ENCODE measurements at places on chromosomes 2 and 18. TPM values are rescaled to one million over a fixed set of nuclear protein-coding genes. Genes with fewer than 3 reads are reported as not detected.

DNA sequence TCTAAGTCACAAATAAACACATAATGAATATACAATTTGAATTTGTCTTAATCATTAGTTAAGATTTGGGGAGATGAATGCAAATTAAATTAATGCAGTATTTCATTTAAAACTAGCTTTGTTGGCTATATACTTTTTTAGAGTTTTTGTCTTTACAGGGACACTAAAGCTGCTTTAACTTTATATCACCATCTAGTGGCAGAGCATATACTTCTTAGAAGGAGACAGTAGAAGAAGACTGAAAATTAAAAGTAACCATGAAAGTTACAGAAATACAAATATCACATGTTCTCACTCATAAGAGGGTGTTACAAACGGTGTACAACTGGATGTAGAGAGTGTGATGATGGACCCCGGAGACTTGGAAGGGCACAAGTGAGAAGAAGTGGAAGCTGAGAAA is 268.3 kb upstream of the NETO1 start:
- DNase-seq: no peak

DNA sequence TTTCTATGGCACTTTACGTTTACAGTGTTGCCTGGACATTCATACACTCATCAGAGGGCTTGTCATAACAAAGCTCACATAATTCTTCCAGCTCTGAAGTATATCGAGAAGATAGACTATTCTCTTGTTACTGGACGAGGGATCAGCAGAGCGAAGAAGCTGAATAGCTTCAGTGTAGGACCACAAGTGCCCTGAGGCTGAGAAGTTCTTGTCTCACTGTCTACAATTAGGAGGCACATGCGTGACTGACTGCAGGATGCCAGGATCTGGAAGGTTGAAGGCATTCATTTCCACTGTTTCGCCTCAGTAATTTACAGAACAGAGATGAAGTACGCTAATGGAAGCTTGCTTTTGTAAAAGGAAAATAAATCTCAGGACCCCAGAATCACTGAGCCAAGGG is 9.6 kb downstream of the SH3YL1 start:
- no peak for DNase-seq

PPIG gene
- total RNA-seq: 48.6 TPM

PSMA8 gene
- not detected for total RNA-seq

DNA sequence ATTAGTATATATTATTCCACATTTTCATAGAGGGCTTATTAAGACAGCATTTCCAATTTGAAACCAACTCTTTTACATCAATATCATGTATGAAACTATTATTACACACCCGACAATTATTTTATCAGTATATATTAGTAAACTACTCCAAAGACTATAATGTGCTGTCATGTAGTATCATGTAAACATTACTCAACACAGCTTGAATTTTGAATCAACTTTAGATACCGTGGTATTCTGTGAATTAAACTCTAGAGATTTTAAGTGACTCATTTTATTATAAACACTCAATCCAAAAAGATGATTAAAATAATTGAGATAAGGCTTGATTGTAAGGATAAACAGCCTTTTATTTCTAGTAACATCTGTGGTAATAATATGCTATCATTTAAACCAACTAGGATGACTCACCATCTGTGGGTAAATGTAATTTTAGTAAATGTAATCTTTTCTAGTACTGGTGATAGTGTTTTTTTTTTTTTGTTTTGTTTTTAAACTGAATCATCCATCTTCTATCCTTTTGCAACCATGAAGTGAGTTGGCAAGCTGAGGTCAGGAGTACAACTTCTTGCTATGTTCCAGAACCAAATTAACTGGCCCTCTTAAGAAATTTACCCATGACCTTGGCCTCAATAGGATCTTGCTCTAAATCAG is 144.3 kb upstream of the SMAD7 start:
- DNase-seq: peak; percentile 54

GRCh38 chr2:205657579-205657978 is 24.7 kb upstream of the NRP2 start:
- DNase-seq: no peak

DNA sequence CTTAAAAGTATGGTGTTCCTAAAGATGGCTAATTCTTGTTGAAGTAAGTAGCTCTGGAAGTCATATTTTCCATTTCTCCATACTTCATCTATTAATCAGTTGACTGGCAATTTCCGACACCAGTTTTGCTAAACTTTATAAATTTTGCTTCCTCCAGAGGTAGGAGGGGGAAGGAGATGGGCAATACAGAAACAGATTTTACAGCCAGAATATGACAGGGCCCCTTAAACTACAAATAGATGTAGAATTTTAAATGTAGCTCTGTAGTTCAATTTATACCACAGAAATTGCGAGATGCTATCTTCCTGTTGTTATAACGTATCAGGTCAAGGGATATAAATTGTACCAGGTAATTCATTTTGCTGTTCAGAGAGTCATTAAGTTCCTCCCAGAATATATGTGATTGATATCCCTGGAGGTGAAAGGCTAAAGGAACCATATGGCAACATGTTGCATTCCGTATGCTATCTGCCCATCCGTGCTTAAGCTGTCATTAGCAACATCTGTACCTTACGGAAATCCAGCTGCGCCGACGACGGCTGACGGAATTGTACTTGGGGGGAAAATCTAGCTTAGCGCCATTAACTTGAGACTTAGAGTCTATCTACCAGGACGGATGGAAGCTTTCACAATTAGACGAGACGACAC is 8.4 kb upstream of the NR4A2 start:
- no peak for DNase-seq

DNA sequence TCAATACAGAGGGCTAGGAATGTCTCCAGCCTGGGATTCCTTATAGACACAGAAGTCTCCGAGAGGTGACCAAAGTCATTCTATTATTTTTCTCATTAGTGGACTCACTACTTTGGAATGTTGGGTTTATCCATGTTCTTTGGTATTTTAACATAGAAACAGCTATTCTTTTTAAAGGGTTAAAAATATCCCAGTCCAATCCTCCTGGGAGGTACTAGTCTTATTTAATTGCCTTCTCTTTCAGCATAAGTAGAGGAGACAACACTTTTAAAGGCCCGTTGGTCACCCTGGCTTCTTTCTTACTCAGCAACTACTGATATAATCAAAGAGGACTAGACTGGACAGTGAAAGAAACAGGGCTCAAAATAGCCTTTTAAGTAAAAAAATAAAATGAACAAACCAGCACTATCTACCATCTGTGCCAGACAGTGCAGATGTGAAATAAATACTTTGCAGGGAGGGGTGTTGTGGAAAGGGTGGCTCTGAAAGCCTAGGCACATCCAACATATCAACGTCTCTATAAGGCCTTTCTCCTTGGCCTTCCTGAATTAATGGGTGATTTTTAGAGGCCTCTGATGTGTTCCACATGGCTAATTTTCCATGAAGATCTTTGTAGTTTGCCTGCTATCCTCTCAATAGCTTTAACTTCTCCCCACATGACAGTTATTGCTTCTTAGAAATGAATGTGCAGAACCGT is 334.4 kb upstream of the THUMPD2 start:
- peak; percentile 30 for DNase-seq

NT5DC4 gene
- total RNA-seq: not detected

GRCh38 chr2:237878321-237879057 is 19.1 kb downstream of the RAMP1 start:
- no peak for DNase-seq

GRCh38 chr18:3721771-3722648 is 272.0 kb downstream of the TGIF1 start:
- DNase-seq: no peak

DNA sequence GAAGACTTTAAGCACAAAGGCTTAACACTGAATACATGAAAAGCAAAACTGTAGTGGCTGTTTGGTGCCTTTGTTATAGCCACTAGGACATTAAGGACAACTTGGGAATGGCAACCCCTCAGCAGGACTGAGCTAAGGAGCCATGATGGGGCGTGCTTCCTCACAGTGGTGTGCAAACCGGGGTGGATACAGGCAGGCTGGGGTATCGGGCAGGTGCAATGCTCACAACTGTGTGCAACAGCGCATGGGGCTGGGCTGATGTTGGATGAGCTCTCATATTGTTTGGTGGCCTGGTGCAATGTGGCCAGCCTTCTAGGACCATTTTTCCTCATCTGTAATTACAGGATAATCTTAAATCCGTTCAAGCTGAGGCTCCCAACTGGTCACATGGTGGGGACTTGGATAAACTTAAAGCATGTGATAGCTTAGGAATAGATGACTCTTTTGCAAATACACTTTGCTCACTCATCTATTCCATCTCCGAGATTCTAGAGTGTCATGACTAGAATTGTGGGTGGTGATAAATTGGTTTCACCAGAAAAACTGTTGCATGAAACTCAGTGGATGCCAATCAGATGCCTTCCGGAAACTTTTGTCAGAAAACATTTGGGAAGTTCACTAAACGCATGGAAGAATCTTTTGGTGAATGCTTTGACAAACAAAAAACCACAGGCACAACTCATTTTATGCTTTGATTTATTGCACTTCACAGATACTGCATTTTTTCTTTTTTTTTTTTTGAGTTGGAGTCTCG is 116.5 kb downstream of the PXDN start:
- no peak for DNase-seq

LYPD6 gene
- total RNA-seq: 40.4 TPM

ITM2C gene
- total RNA-seq: 52.0 TPM

MROH2A gene
- total RNA-seq: 0.48 TPM

KCNJ3 gene
- total RNA-seq: not detected

DNA sequence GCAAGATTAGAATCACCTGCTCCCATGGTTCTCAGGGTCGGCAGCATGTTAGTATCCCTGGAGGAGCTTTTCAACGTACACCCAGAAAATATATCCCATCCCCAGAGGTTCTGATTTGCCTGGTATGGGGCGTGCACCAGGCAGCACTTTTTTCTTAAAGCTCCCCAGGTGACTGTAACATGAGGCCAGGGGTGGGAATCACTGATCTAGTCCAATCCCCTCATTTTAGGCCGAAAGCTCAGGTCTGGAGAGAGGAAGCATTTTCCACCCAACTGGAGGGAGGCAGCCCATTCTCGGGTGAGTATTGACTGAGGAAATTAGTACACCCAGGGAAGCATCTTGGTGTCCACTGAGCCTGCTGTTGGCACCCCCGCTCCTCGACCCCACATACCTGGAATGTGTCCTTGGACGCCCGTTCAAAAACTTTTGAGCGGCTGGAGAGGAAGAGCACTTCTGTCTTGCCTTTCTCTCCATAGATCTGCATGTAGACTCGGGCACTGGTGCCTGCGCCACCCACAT is 94.3 kb downstream of the LOXHD1 start:
- DNase-seq: no peak

GRCh38 chr2:3343012-3343411 is 34.6 kb downstream of the EIPR1 start:
- DNase-seq: no peak

GRCh38 chr2:55707751-55708150 is 14.1 kb upstream of the PNPT1 start:
- no peak for DNase-seq

- no peak for DNase-seq
Measured at GRCh38 chr2:179233626-179234430, 30.8 kb downstream of the SESTD1 start.

KCTD1 gene
- 17.8 TPM for total RNA-seq

DNA sequence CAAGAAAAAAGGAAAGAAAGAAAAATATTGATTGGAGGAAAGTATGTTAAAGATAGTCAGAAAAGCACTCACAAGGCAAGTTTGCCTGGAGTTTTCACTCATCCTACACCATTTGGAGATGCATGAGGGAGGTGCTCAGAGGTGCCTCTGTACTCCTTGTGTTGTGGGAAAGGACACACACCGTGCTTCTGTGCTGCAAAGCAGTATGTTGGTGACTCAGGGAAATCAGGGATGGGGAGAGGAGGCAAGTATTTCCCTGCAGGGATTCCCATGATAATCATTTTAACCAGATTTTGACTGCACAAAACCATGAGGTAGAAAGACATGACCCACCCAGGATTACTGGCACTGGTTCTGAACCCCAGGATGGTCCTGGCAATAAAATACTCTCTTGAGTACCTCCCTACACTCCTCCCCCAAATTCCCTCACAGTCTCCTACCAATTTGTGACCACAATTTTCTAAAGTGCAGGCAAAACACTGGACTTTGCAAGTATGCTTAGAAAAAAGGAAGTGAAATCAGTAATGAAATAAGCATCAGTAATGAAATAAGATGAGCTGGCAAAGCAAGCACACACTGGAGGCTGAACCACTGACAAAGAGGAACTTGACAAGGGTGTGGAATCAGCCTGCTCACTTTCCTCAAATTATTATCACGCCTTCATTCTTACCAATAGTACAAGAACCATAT is 155.5 kb upstream of the ACVR2A start:
- DNase-seq: no peak

DNA sequence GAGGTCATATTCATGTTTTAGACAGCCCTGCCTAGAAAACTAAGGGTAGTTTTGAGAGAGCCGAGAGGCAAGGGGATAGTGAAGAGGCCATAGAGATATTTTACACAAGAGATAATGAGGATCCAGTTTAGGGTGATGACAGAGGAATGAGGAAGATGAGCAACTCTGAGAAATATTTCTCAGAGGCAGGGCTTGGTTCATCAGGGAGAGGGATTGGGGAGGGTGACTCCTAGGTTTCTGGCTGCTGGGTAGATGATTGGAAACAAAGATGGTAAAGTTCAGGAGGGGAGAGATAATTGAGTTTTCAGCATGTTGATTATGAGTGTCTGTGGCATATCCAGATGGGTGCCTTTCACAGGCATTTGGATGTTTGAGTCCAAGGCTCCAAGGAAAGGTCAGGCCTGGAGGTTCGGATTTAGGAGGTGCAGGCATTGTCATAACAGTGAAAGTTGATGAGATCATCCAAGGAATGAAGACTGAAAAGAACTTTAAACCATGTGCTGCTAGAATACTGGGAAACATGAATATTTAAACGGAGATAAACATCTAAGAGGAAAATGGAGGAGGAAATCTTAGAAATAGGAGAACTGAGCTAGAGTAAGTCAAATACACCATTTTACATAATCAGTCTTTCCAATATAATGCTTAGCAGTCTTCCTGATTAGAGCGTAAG is 7.4 kb downstream of the MYL12B start:
- no peak for DNase-seq

DNA sequence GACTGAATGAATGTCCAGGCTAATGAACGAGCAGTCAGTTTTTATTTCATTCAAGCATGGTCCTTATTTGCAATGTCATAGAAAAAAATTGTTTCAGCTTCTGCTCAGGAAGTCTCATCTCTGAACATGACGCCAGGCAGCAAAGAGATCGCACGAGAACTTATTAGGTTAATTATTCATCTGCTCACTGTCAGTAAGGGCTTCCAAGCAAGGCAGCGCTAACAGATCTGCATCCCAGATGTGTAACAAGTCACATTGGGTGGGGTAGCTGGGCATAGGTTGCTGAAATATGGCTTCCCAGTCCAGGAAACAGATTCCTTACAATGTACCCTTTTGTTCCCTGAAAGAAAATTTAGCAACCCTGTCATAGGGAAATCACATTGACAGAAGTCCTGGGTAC is 63.5 kb downstream of the ANKRD44 start:
- no peak for DNase-seq
